ENCODE measurements at places on chromosomes 12 and 14. TPM values are rescaled to one million over a fixed set of nuclear protein-coding genes. Genes with fewer than 3 reads are reported as not detected.

GRCh38 chr14:74591899-74592298 is 20.1 kb downstream of the LTBP2 start:
- no peak overlapping the region for H3K4me3 ChIP-seq
- H3K27me3 ChIP-seq, result no peaks in the 10 kb centered on the region
- no peaks in the 10 kb centered on the region for H3K36me3 ChIP-seq
- no peaks in the 10 kb centered on the region for H3K4me1 ChIP-seq
- H3K27ac ChIP-seq, result no peak overlapping the region

The CD163 gene
- 4.7 TPM for polyA plus RNA-seq

GRCh38 chr14:76217179-76217578 is 65.5 kb downstream of the GPATCH2L start:
- no peaks in the 10 kb centered on the region for H3K27me3 ChIP-seq
- no peak for DNase-seq
- no peaks in the 10 kb centered on the region for H3K4me1 ChIP-seq
- no peak overlapping the region for H3K27ac ChIP-seq

- DNase-seq, result no peak
- H3K4me3 ChIP-seq, result no peak overlapping the region
- H3K27ac ChIP-seq, result no peak overlapping the region
- H3K4me1 ChIP-seq, result no peaks in the 10 kb centered on the region
Measured at GRCh38 chr12:82952946-82953345, 266.2 kb downstream of the TMTC2 start.

The SRRM4 gene
- polyA plus RNA-seq, result not detected

DNA sequence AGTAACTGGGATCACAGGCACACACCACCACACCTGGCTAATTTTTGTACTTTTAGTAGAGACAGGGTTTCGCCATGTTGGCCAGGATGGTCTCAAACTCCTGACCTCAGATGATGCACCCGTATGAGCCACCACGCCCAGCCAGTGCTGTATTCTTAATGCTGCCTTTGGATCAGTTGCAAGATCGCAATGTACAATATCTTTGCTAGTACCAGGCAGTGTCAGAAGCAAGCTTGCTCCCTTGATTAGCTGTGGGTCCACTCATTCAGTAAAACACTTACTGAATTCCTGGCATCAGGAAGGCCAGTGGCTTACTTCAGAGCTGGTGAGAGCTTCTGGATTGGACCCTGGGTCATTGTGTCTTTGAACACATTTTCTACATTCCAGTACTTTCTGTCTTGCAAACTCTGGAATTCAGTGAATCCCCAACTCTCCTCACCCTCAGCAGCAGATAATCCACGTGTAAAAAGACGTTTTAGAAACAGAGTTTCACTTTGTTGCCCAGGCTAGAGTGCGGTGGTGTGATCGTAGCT is 1183.7 kb downstream of the AACS start:
- H3K4me1 ChIP-seq, result no peaks in the 10 kb centered on the region
- H3K36me3 ChIP-seq, result no peaks in the 10 kb centered on the region
- DNase-seq, result no peak

The CSRP2 gene
- polyA plus RNA-seq, result 20.0 TPM

- no peaks in the 10 kb centered on the region for H3K27me3 ChIP-seq
- no peak for DNase-seq
- H3K4me3 ChIP-seq, result no peak overlapping the region
- no peaks in the 10 kb centered on the region for H3K36me3 ChIP-seq
- no peaks in the 10 kb centered on the region for H3K4me1 ChIP-seq
- H3K27ac ChIP-seq, result no peak overlapping the region
Measured at GRCh38 chr12:122537021-122537420, 10.0 kb downstream of the KNTC1 start.

- H3K27me3 ChIP-seq, result no peaks in the 10 kb centered on the region
- no peaks in the 10 kb centered on the region for H3K4me1 ChIP-seq
- H3K36me3 ChIP-seq, result no peaks in the 10 kb centered on the region
- H3K4me3 ChIP-seq, result no peak overlapping the region
Measured at GRCh38 chr12:112598626-112599025, 179.9 kb downstream of the PTPN11 start.

- no peak overlapping the region for H3K27ac ChIP-seq
- no peak overlapping the region for H3K4me3 ChIP-seq
- H3K4me1 ChIP-seq, result no peaks in the 10 kb centered on the region
- no peaks in the 10 kb centered on the region for H3K27me3 ChIP-seq
- H3K36me3 ChIP-seq, result no peaks in the 10 kb centered on the region
Measured at GRCh38 chr12:77946541-77947061, 115.9 kb downstream of the NAV3 start.

DNA sequence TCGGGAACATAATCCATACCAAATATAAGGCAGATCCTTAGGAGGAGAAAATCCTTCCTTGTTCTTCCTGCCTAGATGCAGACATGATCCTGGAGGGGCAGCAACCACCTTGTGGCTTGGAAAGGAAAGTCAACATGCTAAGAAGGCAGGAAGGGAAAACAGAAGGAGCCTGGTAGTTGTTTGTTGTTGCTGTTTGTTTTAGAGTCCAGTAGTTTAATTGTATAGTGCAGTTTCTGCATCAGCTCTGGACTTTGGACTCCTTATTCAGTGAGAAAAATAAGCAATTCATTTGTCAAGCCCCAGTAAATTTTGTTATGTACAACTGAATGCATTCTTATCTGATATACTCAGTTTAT is 45.7 kb upstream of the APPL2 start:
- no peak for DNase-seq
- H3K4me3 ChIP-seq, result no peak overlapping the region
- H3K36me3 ChIP-seq, result no peaks in the 10 kb centered on the region
- H3K27me3 ChIP-seq, result no peaks in the 10 kb centered on the region

GRCh38 chr14:79992407-79993198 is 218.7 kb downstream of the DIO2 start:
- H3K4me3 ChIP-seq, result no peak overlapping the region
- no peak overlapping the region for H3K27ac ChIP-seq
- no peaks in the 10 kb centered on the region for H3K27me3 ChIP-seq
- no peaks in the 10 kb centered on the region for H3K36me3 ChIP-seq
- H3K4me1 ChIP-seq, result no peaks in the 10 kb centered on the region

The OTX2 gene
- not detected for polyA plus RNA-seq

GRCh38 chr14:60723907-60724618 is at the start of gene SIX4:
TSS of gene SIX4 (minus strand) at chr14:60724351. CDS start at chr14:60724074, 277 bp downstream.
- no peaks in the 10 kb centered on the region for H3K36me3 ChIP-seq
- DNase-seq, result peak; percentile 86
- no peaks in the 10 kb centered on the region for H3K27me3 ChIP-seq
- H3K4me1 ChIP-seq, result no peaks in the 10 kb centered on the region

The RNU4-1 gene
- polyA plus RNA-seq, result not detected

The CABP1 gene
- 3.3 TPM for polyA plus RNA-seq

The NTS gene
- polyA plus RNA-seq, result 1.8 TPM

- no peaks in the 10 kb centered on the region for H3K36me3 ChIP-seq
- no peaks in the 10 kb centered on the region for H3K27me3 ChIP-seq
- DNase-seq, result peak; percentile 74
- H3K27ac ChIP-seq, result no peak overlapping the region
Measured at GRCh38 chr14:100711493-100711892, 15.2 kb upstream of the DLK1 start.

DNA sequence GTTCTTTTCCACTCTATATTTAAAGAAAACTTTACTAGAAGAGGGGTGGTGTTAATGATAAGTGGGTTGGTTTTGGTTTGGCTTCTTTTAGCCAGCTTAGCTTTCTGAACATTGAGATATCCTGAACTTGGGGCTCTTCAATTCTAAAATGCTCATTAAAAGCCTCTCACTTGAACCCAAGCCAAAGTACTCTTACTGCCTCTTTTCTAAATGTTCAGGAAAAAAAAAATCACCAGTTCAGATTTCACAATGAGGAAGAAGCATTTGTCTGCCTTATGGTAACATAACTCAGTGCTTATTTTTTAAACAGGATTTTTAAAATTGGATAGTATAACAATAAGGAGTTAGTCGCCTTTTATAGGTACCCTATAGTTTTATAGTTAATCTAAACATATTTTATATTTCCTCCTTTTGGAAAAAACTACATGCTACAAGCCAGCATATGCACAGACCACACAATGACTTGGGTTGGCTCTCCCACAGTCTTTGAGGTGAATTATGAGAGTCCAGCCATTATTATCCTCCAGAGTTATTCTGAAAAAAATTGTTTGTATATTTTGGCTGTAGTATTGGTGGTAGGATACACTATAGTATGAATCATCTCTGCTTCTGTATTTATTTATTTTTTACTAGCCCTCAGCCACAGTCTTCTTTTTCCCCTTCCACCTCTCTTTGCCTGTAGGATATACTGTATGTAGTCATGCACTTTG is 195.5 kb upstream of the TMPO start:
- no peaks in the 10 kb centered on the region for H3K27me3 ChIP-seq
- no peak overlapping the region for H3K4me3 ChIP-seq
- no peaks in the 10 kb centered on the region for H3K4me1 ChIP-seq
- DNase-seq, result no peak
- H3K36me3 ChIP-seq, result no peaks in the 10 kb centered on the region
- H3K27ac ChIP-seq, result no peak overlapping the region

The SLC10A1 gene
- polyA plus RNA-seq, result not detected

GRCh38 chr12:124334976-124335375 is 40.1 kb downstream of the RFLNA start:
- no peak overlapping the region for H3K4me3 ChIP-seq
- no peaks in the 10 kb centered on the region for H3K4me1 ChIP-seq
- H3K36me3 ChIP-seq, result peaks cover 51% of the 10 kb centered on the region
- DNase-seq, result peak; percentile 40
- H3K27ac ChIP-seq, result no peak overlapping the region

DNA sequence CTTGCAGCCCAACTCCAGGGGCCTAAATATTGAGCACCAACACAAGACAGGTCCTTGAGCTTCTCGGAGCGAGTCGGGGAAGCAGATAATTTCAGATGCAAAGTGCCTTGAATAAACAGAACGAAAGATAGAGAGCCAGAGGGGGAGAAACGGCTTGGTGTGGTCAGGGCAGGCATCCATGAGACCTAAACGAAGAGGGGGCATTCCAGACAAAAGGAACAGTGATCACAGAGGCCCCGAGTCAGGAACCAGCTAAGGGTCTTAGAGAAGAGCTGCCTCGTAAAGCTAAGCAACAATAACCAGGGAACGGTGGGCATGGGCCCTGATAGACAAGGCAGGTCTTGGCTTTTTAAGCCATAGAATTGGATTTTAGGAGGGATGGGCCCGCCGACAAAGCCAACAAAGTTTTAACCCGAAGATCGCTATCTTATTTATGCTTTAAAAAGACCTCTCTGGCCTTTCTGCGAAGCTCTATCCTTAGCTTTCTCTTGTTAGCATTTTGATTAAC is 421 bp upstream of the ACADS start:
- H3K36me3 ChIP-seq, result no peaks in the 10 kb centered on the region
- no peaks in the 10 kb centered on the region for H3K27me3 ChIP-seq
- H3K27ac ChIP-seq, result peak overlapping the region; percentile 47
- DNase-seq, result no peak

- peaks cover 30% of the 10 kb centered on the region for H3K4me1 ChIP-seq
- H3K4me3 ChIP-seq, result no peak overlapping the region
- peak overlapping the region; percentile 86 for H3K27ac ChIP-seq
- H3K36me3 ChIP-seq, result no peaks in the 10 kb centered on the region
Measured at GRCh38 chr14:76918256-76918781, 92.1 kb downstream of the LRRC74A start.

DNA sequence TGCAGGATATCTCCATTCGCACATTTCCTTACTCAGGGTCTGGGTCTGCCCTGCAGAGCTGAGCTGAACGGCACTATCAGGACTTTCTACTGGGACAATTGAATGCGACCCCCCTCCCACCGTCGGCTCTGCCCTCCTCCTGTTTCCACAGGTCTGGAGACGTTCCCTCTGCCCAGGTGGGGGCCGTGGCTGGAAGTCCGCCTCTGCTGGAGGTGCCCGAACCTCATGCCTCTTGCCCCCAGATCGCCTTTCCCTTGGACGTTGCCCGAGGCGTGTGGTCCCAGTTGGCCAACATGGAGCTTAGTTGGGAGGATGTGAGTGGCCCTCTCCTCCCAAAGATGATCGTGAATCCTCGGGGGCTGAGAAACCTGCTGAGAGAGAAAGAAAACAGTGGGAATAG is 21.2 kb upstream of the KLC1 start:
- no peak overlapping the region for H3K27ac ChIP-seq

- no peak for DNase-seq
- H3K27me3 ChIP-seq, result no peaks in the 10 kb centered on the region
- H3K4me3 ChIP-seq, result no peak overlapping the region
- no peaks in the 10 kb centered on the region for H3K36me3 ChIP-seq
- peaks cover 25% of the 10 kb centered on the region for H3K4me1 ChIP-seq
Measured at GRCh38 chr12:116143909-116144308, 133.6 kb downstream of the MED13L start.

DNA sequence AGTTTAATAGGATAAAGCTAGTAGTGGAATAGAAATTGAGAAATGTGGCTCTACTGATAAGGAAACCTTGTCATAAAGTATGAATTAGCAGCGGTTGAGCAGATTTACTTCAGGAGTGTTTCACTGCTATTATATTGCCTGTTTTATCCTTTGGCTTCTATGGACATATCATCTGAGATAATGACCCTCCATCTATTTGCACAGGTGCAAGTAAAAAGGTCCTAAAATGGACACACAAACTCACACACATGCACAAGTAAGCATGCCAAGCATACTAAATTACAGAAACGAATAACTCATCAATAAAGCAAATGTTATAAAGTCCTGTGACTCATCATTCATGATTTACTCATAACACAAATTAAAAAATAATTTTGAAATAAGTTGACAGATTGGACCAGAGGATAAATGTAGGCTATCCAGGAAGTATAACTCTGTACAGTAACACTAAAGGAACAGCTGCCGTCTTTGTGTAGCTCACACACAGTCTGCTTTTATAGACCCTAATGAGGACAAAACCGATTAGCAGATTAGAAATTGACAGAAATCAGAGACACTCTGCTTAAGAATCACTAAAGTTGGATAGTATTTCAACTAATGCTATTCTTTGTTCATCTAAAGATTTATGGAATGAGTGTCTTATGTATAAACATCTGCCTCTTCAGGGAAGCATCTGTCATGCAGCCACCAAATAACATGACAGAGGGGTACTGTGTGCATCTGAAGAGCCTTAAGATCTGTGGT is 73.9 kb downstream of the SYT1 start:
- H3K36me3 ChIP-seq, result no peaks in the 10 kb centered on the region
- no peak overlapping the region for H3K27ac ChIP-seq
- no peak overlapping the region for H3K4me3 ChIP-seq
- no peak for DNase-seq

GRCh38 chr14:77485256-77485655 is 13.4 kb downstream of the ISM2 start:
- H3K27ac ChIP-seq, result no peak overlapping the region
- no peaks in the 10 kb centered on the region for H3K4me1 ChIP-seq
- H3K36me3 ChIP-seq, result no peaks in the 10 kb centered on the region
- no peak overlapping the region for H3K4me3 ChIP-seq
- no peak for DNase-seq

The FOXG1 gene
- not detected for polyA plus RNA-seq

DNA sequence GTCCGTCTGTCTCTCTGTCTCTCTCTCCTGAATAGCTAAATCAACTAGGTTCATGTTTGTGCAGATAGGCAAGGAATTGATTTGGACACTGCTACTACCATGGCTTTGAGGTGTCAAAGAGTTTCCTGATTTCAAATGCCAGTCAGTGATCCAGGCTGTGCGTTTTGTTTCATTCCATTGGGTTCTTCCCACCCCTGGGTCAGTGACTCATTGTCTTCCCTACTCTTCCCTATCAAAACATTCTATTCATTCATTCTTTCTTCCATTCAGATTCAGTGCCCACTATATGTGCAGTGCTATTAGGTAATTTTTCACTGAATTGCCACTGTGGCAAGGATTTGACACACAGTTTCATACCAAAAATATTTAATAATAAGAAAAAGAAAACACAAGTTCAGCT is 50.4 kb downstream of the RPH3A start:
- no peaks in the 10 kb centered on the region for H3K27me3 ChIP-seq
- no peak overlapping the region for H3K4me3 ChIP-seq
- no peaks in the 10 kb centered on the region for H3K4me1 ChIP-seq
- DNase-seq, result no peak

The SLC41A2 gene
- 6.3 TPM for polyA plus RNA-seq

The DDX23 gene
- 32.4 TPM for polyA plus RNA-seq

The MGP gene
- polyA plus RNA-seq, result 75.6 TPM

Measured in pancreas (tissue), 10 donors.